ENCODE measurements at places on chromosomes 6 and 20. TPM values are rescaled to one million over a fixed set of nuclear protein-coding genes. Genes with fewer than 3 reads are reported as not detected.

GRCh38 chr20:35820715-35821114 is 48.9 kb downstream of the PHF20 start:
- H3K4me3 ChIP-seq, result no peak overlapping the region
- H3K27me3 ChIP-seq, result no peaks in the 10 kb centered on the region

GRCh38 chr6:165811512-165811911 is 148.5 kb upstream of the PDE10A start:
- H3K27ac ChIP-seq, result no peak overlapping the region
- H3K4me1 ChIP-seq, result no peaks in the 10 kb centered on the region

GRCh38 chr20:47600967-47601547 is 99.4 kb downstream of the NCOA3 start:
- no peak overlapping the region for H3K27ac ChIP-seq
- H3K4me1 ChIP-seq, result peaks cover 10% of the 10 kb centered on the region
- H3K36me3 ChIP-seq, result no peaks in the 10 kb centered on the region
- DNase-seq, result no peak

GRCh38 chr6:11035616-11036350 is 8.3 kb downstream of the ELOVL2 start:
- no peak overlapping the region for H3K27ac ChIP-seq
- H3K4me3 ChIP-seq, result no peak overlapping the region
- DNase-seq, result no peak

Gene IPCEF1
- 0.66 TPM for total RNA-seq

Gene PHF20
- 41.0 TPM for total RNA-seq

DNA sequence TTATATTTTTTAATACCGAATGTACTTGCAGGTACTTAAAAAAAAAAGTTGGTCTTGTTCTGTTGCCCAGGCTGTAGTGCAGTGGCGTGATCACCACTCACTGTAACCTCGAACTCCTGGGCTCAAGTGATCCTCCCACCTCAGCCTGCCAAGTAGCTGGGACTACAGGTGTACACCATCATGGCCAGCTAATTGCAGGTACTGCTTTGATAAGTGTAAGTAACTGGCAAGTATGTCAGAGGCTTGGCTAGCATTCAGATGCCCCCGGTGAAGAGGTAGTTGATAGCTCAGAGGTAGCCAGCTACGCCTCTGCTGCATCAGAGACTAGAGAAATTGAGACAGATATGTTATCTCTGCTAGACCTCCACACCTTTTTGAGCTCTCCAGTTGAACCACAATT is 40.5 kb downstream of the BTBD9 start:
- no peak for DNase-seq
- H3K27me3 ChIP-seq, result no peaks in the 10 kb centered on the region
- no peaks in the 10 kb centered on the region for H3K36me3 ChIP-seq
- H3K4me1 ChIP-seq, result no peaks in the 10 kb centered on the region

- no peak for DNase-seq
- no peak overlapping the region for H3K27ac ChIP-seq
- no peaks in the 10 kb centered on the region for H3K4me1 ChIP-seq
- H3K36me3 ChIP-seq, result no peaks in the 10 kb centered on the region
These were observed 51.2 kb downstream of the CD164 start for GRCh38 chr6:109331081-109331480.

DNA sequence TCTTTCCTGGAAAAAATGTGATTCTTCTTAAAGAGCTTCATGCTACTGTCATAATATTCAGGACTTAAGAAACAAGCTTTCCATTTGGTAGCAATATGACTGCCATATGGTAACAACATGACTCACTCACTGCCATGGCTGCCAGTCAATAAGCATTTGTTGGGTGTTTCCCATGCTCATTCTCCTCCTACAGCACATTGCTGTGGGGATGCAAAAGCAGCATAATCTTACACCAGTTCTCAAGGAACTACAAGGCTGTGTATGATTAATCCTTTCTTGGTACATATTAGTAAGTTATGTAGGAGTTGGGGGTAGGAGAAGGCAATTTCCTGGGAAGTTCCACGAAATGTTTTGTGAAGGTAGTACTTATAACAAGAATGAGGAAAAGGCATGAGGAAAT is 76.7 kb downstream of the CEP162 start:
- no peak overlapping the region for H3K4me3 ChIP-seq
- no peak for DNase-seq
- H3K27me3 ChIP-seq, result no peaks in the 10 kb centered on the region
- H3K4me1 ChIP-seq, result no peaks in the 10 kb centered on the region
- H3K36me3 ChIP-seq, result peaks cover 8% of the 10 kb centered on the region
- H3K27ac ChIP-seq, result no peak overlapping the region

DNA sequence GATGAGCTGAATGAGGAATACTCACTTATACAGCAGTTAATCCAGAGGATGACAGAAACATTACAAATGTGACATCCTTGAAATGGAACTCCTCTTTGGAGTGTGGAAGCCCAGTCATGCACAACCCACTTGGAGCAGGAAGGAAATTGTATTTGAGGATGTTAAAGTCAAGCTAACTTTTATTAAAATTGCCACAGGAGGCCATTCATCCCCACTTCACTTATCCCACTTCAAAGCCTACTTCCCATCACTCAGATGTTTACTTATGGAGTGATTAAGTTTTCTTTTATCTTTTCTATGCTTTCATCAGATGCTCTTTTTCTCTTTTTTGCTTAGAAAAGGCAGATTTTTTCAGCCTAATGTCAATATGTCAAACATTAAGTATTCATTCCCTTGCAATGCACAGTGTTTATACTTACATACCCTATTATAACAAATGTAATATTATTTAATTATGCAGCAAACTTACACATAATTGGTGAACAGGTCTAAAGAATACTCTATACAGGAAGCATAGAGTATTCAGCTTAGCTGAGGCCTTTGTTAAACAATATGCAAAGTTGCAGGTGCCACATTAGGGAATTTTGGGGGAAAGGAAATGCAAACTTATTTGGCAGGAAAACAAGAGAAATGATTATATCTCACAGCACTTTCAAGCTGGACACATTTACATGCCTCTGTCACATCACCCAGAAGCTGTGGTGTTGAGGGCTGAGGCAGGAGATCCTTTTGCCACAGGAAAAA is 148.9 kb downstream of the KHDC1L start:
- no peaks in the 10 kb centered on the region for H3K4me1 ChIP-seq
- H3K27me3 ChIP-seq, result no peaks in the 10 kb centered on the region
- H3K4me3 ChIP-seq, result no peak overlapping the region

DNA sequence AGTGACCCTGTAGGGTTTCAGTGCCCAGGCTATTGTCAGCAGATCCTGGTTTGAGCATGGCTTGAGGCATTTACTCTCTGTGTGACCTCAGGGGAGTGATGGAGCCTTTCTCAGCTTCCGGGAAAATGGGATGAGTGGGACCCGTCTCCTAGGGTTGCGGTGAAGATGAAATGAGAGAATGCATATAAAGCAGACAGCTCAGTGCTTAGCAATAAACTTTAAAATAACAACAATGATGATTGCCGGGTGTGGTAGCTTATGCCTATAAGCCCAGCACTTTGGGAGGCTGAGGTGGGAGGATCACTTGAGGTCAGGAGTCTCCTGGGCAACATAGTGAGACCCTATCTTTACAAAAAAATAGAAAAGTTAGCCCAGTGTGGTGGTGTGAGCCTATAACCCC is 106.0 kb upstream of the MTHFD1L start:
- no peaks in the 10 kb centered on the region for H3K4me1 ChIP-seq
- H3K27me3 ChIP-seq, result no peaks in the 10 kb centered on the region
- no peak overlapping the region for H3K27ac ChIP-seq
- no peak for DNase-seq

DNA sequence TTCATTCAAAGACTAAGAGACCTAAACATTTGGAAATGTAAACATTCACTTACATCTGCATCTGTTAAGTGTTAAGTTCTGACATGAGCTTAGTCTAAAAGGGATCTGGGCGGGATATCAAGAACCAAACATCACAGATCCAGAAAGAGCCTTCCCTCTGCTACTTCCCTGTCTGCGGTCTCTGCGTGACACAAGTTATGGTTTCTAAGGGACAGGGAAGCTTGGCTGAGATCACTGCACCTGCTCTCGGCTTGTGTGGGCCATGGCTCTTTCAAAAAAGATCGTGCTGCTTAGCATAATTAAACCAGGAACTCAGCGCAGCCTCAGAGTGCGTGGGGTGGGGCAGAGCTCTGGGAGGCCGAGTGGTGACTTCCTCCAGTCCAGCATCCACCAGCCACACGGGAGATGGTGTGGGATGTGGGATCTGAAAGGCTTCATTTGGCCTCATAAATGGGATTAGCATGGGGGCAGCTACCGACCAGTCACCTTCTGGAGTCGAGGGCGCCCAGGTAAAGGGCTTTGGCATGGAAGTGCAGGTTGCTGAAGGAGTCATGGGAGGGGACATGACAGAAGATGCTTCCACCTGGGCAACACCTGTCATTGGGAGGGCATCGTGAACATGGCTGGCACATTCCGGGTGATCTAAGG is 16.7 kb upstream of the RAMACL start:
- H3K4me1 ChIP-seq, result no peaks in the 10 kb centered on the region
- no peaks in the 10 kb centered on the region for H3K36me3 ChIP-seq
- no peaks in the 10 kb centered on the region for H3K27me3 ChIP-seq
- DNase-seq, result peak; percentile 56
- H3K27ac ChIP-seq, result peak overlapping the region; percentile 26

Gene PRKN
- total RNA-seq, result 14.6 TPM

Gene RAET1G
- not detected for total RNA-seq

GRCh38 chr20:49475292-49476015 is 7.0 kb downstream of the KCNB1 start:
- no peaks in the 10 kb centered on the region for H3K4me1 ChIP-seq
- DNase-seq, result no peak
- peak overlapping the region; percentile 45 for H3K27ac ChIP-seq

Gene XPO5
- 14.3 TPM for total RNA-seq

Gene BNIP5
- not detected for total RNA-seq

- no peaks in the 10 kb centered on the region for H3K36me3 ChIP-seq
- H3K4me3 ChIP-seq, result no peak overlapping the region
- no peak overlapping the region for H3K27ac ChIP-seq
- no peaks in the 10 kb centered on the region for H3K27me3 ChIP-seq
These were observed 10.4 kb downstream of the OR2B2 start for GRCh38 chr6:27901801-27902200.

Gene CST2
- not detected for total RNA-seq

DNA sequence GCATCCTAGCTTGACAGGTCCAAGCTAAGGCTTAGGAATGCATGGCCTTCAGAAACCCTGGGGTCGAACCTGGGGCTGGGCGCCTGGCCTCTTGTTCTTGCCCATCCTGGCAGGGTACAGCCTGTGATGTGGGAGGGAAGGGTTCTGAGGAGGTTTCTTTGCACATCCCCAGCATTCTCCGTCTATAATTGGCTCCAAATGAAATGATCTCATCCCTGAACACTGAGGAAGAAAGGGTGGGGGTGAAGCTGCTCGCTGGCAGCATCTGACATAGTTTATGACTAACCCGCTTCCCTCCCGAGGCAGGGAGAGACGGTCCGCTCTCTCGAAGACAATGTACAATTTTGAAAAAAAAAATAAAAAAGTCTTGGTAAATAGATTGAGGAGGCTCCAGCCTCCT is 67.1 kb upstream of the ZNFX1 start:
- H3K27ac ChIP-seq, result peak overlapping the region; percentile 82
- peaks cover 58% of the 10 kb centered on the region for H3K4me1 ChIP-seq
- no peak overlapping the region for H3K4me3 ChIP-seq
- H3K36me3 ChIP-seq, result no peaks in the 10 kb centered on the region
- H3K27me3 ChIP-seq, result no peaks in the 10 kb centered on the region

GRCh38 chr6:116766506-116767176 is 1.1 kb upstream of the FAM162B start:
- peaks cover 16% of the 10 kb centered on the region for H3K4me1 ChIP-seq
- no peaks in the 10 kb centered on the region for H3K36me3 ChIP-seq
- no peak for DNase-seq
- H3K27me3 ChIP-seq, result peaks cover 11% of the 10 kb centered on the region
- H3K27ac ChIP-seq, result no peak overlapping the region
- no peak overlapping the region for H3K4me3 ChIP-seq

DNA sequence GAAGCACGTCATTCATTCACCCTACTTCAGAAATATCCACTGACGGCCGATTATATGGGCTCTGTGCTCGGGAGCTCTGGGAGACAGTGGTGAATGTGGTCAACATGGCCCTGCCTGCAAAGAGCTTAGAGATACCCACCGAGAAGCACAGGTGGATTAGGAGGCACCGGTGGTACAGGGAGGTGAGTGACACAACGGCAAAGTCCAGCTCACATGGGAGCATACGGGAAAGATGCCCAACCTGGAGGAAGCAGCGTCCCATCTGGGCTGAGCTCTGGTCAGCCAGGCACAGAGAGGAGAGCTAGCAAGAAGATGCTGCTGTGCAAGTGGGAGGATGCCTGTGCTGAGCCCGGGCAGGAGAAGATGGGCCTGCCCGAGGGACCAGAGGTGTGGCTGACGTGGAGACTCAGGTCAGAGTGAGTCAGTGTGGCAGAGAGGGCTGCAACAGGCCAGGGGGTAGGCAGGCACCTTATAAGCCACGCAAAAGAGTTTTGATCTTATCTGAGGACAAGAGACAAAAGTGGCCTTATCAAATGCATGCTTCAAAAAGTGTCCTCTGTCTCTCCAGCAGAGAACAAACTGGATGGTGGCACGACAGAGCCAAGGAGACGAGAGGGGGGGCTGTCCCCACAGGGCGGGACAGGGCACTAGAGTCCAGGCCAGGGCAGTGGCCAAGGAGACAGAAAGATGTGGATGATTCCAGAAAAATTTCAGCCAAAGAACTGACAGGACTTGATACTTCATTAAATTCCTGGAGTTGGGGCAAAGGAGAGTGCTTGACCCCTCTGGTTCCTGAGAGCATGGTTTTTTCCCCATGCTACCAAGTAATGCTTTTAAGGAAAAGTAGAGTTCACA is 214.6 kb upstream of the SNX9 start:
- no peaks in the 10 kb centered on the region for H3K36me3 ChIP-seq
- no peak overlapping the region for H3K4me3 ChIP-seq
- no peak for DNase-seq
- H3K27me3 ChIP-seq, result no peaks in the 10 kb centered on the region
- H3K4me1 ChIP-seq, result no peaks in the 10 kb centered on the region

DNA sequence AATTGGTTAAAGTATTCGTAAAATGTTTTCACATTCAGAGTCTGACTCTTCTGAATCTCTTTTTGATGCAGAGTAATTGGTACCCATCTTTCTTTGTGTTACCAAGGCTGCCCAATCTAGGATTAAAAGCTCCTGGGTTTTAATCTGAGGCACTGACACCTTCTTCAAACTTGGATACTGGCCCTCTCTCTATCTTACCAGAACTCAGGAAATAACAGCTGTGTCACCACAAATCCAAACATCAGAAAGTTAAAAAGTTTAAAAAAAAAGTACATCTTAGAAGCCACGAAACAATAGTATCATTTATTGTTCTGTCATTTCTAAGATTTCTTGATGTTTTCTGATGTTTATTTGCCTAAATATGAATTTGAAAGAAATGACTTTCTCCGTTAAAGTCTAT is 255.5 kb upstream of the RUNX2 start:
- H3K4me1 ChIP-seq, result no peaks in the 10 kb centered on the region
- no peaks in the 10 kb centered on the region for H3K27me3 ChIP-seq
- H3K36me3 ChIP-seq, result no peaks in the 10 kb centered on the region
- no peak overlapping the region for H3K27ac ChIP-seq

Data from sigmoid colon (tissue), 7 donors.